ENCODE measurements at places on chromosomes 7 and 10.

GRCh38 chr7:84792231-84792893, 394.5 kb downstream of the SEMA3D start:
- DNase-seq: no peak

- DNase-seq: no peak
Measured at GRCh38 chr10:111246136-111246535, 169.3 kb downstream of the ADRA2A start.

GRCh38 chr10:93471110-93471651, 11.0 kb downstream of the MYOF start:
- no peak for DNase-seq

DNA sequence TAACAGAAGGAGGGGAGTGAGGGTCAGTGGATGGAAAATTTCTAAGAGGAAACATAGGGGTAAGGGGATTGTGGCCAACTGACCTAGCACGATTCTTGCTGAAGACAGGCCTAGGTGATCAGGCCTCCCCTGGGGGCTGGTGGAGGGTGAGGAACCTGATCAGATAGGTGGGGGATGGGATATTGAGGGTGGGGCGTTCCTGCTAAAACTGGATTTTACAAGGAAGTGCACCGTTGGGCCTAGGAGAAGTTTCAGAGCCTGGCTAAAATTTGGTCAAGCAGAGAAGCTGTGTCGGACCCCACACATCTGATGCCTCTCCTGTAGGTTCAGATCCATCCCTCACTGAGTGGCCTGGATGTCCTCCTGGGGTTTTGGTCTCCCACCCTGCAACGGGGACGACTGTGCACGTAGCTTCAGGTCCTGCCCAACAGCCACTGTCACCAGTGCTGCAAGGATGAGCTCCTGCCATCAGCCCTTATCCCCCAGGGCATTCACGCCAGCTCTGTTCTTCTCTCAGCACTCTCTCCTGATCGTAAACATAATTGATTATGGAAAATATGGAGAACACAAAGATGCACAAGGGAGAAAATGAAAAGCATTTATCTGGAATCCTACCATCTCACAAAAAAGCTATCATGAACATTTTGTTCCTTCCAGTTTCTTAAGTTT, 89.9 kb downstream of the ADCY1 start:
- no peak for DNase-seq

DNA sequence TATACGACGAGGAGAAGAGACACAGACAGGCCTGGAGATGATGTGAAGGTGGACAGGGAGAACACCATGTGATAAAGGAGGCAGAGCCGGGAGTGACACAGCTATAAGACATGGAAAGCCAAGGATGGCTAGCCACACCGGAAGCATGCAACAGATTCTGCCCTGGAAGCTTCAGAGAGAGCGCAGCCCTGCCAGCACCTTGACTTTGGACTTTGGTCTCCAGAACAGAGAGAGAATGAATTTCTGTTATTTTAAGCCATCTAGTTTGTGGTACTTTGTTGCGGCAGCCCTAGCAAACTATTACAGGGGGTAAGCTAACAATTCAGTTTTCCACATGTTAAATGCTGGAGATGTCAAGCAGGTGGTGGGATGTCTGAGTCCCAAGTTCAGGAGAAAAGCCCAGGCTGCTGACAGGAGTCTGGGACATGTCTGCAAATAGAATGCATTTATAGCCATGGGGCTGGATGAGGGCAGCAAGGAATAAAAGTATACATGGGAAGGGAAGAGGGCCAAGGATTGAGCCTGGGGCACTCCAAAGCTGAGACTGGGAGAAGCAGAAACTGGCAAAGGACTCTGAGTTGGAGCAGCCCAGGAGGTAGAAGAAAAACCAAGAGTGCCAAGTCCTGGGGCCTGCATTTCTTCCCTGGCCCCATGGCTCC, 65.1 kb downstream of the ATXN7L1 start:
- no peak for DNase-seq

DNA sequence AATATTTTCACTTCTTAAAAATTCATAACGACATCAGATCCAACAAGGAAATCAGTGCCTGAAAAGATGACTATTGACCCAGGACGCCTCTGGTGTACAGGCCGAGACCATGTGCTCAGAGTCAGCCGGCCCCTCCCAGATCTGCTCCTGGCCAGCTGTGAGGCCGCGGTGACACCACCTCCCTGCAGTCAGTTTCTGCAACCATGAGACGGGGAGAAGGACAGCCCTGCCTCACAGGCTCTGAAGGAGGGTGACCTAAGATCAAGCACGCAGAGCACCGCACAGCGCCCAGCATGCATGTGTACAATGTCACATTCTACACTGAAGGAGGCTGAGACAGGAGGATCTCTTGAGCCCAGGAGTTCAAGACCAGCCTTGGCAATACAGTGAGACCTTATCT, 2.6 kb upstream of the GPER1 start:
- no peak for DNase-seq

DNA sequence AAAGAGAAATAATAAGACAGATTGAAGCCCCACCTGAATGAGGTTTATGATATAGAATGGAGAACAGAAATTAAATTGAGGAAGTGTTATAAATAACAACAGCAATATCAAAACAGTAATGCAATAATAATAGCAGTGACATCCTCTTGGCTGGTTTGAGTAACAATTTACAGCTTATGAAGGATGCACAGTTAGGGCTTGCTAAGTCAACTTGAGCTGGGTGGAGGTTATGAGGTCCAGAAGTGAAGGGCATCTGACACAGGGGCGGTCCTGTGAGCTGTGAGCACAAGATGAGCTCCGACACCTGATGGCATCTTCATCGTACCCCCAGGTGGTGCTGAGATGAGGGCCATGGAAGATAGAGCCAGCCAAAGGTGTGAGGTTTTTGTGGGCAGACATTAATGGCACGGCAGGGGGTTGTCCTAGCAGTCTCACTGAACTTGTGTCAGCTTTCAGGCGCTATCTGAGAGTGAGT, 30.5 kb downstream of the ARHGAP22 start:
- DNase-seq: no peak

GRCh38 chr10:24908793-24909423, 43.5 kb downstream of the PRTFDC1 start:
- DNase-seq: no peak

GRCh38 chr7:30206491-30206890, 71.7 kb downstream of the MTURN start:
- DNase-seq: no peak

DNA sequence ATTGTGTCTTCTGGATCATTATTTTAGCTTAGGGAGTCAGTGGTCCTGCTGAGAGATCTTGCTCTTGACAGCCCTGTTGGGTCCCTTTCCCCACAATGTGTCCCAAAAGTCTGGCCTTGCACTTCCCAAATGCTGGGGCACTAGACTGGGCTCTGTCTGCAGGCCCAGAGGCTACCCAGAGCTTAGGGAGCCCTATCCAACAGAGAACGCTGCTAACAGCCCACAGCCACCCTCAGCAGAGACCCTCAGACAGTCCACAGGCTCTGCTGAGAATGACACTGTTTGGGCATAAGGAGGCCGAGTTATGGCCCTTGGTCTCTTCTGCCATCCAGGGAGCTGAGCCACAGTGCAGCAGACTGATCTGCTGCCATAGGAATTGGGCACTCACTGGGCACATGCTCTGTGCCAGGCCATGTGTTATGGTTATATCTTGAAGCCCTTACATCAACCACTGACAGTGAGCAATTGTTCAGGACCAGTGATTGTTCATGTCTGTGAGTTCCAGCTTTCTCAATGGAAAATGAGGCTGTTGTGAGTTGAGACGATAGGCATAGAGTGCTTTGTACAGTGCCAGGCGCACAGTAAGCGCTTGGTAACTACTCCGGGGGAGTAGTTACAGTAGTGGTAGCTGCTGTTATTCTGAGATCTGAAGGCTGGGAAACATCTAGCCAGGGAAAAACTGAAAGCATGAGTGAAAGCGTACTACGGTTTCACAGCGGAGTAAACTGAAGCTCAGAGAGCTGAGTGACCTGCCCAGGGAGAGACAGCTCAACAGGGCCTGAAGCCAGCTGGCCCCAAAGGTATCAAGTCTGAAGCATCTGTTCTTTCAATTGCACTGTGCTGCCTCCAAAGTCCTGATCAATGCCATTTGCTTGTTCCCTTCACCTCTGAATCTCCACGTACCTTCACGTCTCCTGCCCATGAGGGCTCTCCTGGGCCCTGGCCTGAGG, 77.6 kb upstream of the PRLHR start:
- DNase-seq: no peak

- no peak for DNase-seq
Measured at GRCh38 chr10:85464336-85464735, 902.3 kb downstream of the GRID1 start.

DNA sequence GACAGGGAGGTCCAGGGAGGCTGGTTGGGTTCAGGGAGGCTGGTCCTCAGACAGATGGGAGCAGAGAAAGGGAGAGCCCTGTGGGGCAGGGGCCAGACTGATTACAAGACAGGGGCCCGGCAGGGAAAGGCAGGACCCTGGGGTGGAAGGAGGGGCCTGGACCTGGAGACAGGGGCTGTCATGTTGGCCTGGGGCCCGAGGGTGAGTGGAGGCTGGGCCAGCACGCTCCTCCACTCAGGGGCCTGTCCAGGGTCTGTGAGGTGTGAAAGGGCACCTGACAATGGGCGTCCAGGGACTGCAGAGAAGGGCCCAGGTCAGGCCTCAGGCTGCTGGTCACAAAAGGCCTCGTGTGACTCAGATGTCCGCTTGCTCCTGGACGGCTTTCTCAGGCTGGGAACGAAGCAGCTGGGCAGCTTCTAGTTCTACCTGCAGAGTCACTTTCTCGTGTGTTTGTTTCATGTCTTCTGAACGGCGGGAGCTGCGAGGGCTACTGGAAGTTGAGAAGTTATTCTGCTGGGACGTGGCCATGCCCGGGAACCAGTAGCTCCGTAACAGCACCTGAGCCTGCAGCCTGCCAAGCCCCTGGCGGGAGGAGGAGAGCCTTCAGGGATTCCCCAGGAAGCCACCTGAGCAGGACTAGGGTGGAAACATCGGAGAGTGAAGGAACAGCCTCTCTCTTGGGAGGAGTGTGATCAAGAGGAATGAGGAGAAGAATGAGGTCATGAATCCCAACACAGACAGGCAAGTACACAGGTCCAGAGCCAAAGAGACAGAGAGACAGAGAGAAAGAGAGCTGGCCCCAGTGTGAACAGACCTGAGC, 65.8 kb downstream of the KLF6 start:
- no peak for DNase-seq

- DNase-seq: no peak
Measured at GRCh38 chr7:70480927-70481569, 650.9 kb upstream of the GALNT17 start.

GRCh38 chr7:1761774-1762173, 91.7 kb downstream of the ELFN1 start:
- DNase-seq: no peak

DNA sequence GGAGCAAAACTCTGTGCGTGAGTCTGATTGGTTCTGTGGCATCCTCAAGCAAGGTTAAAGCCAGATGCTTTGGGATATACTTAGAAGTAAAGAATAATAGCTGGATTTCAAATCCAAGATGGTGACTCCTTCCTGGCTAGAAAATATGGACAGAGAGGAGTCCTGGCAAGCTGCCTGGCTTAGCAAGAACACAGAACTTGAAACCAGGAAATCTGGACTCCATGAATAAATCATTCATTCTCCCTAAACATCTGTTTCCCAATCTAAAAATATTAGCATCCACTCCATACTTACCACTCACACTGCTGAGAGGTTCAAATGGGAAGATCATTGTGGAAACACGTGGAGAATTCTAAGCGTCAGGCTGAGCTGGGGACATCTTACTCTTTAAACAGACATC, 1074.1 kb upstream of the AUTS2 start:
- no peak for DNase-seq

DNA sequence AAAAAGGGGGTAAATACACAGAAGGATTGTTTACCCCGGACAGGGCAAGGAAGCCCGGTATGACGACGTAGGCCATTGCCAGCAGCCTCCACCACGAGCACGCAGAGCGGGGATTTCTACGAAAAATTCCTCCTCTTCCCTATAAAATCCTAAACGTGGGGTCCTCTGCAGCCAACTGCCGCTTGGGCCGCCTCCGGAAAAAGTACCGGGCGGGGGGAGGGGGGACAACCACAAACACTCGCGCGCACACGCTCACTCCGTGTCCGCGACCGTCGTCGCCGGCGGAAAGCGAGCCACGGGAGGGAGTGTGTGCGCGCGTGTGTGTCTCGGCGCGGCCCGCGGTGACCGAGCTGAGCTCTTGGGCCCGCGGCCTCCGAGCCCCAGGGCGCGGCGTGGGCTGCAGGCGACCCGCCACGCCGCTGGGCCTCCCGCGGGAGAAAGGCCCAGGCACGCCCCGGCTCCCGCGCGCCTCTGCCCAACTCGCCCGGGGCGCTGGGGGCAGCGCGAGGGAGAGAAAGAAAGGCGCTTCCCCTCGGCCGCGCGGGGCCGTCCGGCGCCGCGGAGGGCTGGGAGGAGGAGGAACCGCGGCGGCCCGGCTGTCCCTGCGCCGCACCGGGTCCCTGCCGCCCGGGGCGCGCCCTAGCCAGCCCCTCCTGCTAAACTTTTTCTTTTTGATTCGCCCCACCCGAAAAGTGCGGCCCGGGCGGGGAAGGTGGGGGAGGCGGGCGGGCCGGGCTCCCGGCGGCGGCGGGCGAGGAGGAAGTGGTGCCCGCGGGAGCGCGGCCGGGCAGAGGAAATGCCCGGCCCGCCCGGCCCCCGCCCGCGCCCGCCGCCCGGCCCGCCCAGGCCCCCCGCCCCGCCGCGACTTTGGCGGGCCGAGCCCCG, 1.5 kb downstream of the CTBP2 start:
- DNase-seq: peak; percentile 68

DNA sequence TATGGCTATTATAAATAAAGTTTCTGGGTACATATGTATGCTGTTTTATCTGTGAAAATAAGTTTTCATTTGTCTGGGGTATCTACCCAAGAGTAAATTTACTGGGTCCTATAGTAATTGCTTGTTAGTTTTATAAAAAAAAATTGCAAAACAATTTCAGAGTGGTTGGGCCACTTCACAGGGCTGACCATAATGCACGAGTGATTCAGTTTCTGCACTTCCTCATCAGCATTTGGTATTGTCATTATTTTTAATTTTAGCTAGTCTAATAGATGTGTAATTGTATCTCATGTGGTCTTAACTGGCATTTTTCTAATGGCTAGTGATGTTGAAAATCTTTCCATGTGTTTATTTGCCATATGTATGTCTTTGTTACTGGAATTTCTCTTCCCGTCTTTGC, 452.4 kb upstream of the AKR1E2 start:
- no peak for DNase-seq

GRCh38 chr7:11625669-11626068, 206.3 kb downstream of the THSD7A start:
- DNase-seq: no peak

- DNase-seq: no peak
Measured at GRCh38 chr10:76274933-76275332, 843.5 kb downstream of the LRMDA start.

- DNase-seq: no peak
Measured at GRCh38 chr10:98231417-98231816, 36.6 kb downstream of the LOXL4 start.

- DNase-seq: no peak
Measured at GRCh38 chr7:91201442-91202113, 62.7 kb upstream of the FZD1 start.

All from ovary (tissue), 10 donors.